Tongue (tissue), 3 donors: ENCODE measurements at places on chromosomes 7 and 10.
A peak's percentile ranks its signal among the peaks of the same experiment; 100 is the strongest.

- DNase-seq, result peak; percentile 66
Observed at GRCh38 chr10:33487014-33487776, 152.7 kb upstream of the NRP1 start.

DNA sequence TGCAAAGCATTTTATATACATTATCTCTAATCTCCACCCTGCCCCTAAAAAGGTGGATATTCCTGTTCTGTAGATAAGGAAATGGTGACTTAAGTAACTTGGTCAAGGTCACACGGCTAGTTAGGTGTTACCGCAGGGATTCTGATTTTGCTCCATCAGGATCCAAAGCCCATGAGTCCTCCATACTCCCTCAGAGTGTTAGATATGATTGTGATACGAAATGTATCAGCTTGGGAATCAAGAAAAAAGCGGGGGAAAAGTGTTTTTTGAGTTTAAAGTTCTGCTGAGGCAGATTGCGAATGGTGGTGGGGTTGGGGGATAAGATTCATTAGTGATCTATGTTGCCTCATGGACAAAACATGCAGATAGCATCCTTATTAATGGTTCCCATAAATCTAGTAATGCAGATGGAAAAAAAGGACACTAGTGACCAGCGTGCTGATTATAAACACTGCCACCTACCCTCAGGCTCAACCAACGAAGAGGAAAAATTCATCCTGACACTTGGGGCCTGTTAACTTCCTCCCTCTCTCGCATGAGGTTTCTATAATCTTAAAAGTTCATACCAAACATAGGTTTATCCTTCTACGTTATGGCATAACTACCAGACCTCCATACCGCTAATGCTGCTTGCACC is 2.3 kb downstream of the ICA1 start:
- no peak for DNase-seq

- peak; percentile 21 for DNase-seq
Observed at GRCh38 chr10:59176241-59177030, at the start of gene PHYHIPL. TSS of gene PHYHIPL (plus strand) at chr10:59176643. CDS start at chr10:59176854, 211 bp downstream.

GRCh38 chr10:73644015-73644743 is 2.9 kb upstream of the MYOZ1 start:
- peak; percentile 88 for DNase-seq

DNA sequence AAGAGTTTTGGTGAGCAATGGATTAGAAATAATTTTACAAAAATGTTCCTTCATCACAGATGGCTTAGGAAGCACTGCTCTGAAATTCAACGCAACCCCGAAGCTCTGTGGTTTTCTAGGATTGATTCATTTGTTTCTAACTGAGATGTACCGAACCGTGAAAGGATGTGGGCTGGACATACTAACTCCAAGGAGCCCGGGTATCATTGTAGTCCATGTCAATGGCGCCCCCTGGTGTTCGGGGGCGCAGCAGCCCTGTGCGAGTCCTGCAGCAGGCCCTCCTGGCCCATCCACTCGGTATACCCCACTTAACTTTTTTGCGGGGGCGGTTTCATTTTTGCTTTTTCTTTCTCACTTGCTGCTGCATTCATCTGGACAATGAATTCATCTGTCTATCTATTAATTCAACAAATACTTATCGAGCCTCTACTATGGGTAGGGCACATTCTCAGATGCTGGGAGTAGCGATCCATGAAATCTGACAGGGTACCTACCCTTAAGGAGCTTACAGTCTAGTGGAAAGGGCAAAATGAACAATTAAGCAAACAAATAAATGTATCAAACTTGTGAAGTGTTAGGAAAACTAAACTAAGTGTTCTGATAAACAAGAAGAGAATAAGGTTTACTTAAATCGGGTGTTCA is 25.2 kb upstream of the ITPRID1 start:
- DNase-seq, result peak; percentile 18

DNA sequence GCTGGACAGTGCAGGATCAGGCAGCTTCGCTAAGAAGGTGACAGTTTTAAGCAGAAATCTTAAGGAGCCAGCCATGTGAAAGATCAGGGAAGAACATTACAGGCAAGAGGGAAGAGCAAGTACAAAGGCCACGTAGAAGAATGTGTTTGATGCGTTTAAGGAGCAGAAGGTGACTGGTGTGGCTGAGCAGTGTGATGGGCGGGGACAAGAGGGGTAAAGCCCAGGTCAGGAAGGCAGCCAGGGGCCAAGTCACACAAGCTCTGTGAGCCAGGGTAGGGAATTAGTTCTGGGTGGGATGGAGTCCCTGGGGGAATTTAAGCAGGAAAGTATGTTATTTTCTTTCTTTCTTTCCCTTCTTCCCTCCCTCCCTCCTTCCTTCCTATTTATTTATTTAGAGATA is 166.9 kb downstream of the SH3PXD2A start:
- no peak for DNase-seq

DNA sequence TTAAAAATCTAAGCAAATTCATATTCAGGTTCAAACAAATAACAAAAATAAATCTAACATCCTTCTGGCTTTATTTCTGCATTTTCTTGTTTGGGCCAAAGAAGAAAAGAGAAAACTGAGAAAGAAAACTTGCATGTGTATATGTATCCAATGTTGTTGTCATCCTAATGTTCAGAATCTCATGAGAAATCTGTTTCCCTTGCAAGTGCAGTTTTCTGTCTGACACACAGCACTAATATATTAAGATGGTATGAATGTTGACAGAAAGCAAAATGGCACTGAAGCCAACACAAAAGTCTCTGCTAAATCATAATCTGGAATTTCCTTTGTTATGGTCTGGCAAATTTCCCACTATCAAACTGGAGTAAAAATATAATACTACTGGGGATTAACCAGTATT is 235.9 kb downstream of the HGF start:
- no peak for DNase-seq

DNA sequence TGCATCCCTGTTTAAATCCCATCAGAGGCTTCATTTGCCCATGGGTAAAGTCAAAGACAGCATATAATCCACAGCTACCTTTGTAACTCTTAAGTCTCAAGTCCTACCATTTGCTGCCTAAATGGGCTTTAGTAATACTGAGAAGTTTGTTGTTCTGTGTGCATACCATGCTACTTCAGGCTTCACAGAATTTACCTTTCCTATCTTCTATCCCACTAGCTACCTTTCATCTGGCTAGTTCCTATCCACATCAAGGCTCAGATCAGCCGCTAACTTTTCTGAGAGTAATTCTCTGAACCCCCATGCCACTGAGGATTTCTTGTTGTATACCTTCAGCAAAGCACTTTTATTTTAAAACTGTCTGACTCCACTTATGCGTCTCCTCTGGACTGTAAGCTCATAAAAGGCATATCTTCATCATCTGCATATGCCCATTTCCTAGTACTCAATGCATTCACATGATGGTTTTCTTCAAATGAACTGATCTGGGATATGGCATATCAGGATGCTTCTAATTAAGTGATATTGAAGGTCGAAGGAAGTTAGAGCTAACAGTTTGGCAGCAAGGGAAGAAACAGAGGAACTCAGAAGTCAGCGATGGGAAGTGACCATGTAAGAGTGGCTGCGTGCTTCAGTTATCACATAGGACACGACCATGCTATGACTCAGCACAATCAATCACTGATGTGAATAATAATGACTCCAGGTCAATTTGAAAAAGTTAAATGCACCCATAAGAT is 283.9 kb upstream of the DKK1 start:
- DNase-seq, result no peak
